Mesendoderm (in vitro differentiated cells): ENCODE measurements at places on chromosomes 7 and 10.
A peak's percentile ranks its signal among the peaks of the same experiment; 100 is the strongest.

DNA sequence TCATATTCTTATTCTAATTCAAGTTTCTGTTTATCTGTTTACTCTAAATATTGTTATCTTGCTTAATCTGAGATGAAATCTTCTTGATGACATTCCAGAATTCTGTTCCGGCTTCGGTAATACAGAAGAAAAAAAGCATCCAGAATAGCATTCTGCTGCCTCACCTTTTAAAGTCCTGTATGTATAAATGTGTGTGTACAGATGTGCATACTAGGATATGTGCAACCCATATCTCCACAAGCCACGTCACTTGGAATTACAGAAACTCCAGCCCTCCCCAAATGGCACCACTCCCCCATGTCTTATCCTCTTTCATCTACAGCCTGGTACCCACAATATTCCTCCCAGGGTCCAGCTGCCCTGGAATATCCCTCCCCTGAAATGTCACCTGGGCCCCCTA lies 27.9 kb upstream of the USP6NL start:
- no peak for DNase-seq

DNA sequence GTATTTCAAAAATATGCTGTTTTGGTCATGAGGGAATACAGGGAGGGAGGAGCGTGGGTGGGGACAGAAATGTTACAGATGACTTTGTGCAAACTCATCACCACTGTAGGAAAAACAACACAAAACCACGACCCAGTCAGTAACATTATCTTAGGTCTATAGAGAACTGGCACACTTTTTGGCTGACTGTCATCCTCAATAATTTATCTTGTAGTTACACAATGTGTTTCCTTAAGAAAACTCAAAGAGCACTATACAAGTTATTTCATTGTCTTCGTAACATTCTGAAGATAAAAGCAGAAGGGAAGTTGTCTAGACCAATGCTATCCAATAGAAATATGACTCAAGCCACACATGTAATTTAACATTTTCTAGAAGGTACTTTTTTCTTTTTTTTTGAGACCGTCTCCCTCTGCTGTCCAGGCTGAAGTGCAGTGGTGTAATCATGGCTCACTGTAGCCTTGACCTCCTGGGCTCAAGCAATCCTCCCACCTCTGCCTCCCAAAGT lies 16.9 kb upstream of the CDK14 start:
- DNase-seq: peak; percentile 25

DNA sequence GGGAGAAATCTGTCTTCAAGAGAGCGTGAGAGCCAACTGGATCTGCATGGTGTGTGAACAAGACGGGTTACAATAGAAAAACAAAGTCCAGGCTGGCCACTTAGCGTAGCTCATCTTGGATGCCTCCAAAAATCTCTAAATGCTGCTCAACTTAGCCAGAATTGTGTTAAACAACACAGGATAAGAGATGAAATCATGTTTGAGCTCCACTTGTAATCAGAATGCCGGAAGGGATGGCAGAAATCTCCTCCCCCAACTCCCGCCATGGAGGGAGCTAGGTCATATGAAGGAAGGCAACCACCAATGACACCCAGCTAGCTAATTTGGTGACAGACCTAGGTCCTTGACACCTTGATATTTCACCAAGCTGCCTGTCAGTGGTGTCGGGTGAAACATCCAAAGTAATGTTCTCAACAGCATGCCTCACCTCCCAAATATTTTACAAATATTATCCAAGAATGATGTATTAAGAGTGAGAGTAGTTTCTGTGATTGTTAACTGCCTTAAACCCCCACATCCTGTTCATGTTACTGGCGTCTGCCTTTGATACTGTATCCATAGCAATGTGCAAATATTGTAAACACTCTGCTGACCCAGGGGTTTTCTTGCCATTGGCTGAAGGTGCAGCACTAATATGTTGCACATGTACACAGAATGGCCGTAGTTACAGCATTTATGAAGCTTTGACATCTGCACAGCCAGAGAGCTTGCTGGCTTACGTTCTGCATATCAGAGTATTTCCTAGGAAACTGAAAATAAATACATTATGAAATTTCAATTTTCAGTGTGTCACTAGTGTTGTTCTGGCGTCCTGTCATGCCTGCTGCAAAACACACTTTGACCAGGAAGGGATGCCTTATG lies 25.8 kb downstream of the TMEM254 start:
- peak; percentile 25 for DNase-seq

DNA sequence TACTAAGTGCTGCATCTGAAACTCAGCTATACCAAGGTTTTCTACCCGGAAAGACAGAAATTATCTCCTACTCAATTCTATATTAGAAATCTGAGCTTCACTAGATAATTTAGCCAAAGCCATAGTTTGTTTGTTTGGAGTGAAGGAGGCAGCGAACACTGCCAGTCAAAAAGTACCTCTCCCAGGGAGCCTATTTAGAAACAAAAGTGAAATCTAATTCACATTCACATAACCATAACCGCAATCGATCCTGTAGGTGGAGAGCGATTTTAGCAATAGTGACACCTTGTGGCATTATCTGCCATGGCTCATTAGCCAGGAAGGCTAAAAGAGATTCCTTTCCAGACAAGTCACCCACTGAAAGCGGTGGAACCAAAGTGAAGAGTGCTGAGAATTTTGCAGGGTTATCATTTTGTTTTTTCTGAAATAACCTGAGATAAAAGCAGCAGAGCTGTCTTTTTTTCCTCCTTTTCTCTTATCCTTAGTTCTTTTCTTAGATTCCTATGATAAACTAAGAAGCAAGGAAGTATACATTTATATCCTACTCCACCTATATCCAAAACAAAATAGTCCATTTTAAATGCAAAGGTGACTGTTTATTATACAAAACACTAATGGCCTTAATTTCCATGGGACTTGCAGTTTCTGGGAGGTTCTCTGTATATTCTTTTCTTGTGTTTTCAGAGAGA lies 83.7 kb upstream of the BET1 start:
- DNase-seq: peak; percentile 82

GRCh38 chr7:84085998-84086397 lies 108.6 kb downstream of the SEMA3A start:
- no peak for DNase-seq

- DNase-seq: no peak
Observed at GRCh38 chr10:50561816-50562215, 61.9 kb downstream of the SGMS1 start.

GRCh38 chr7:6479067-6479466 lies 31.3 kb upstream of the DAGLB start:
- DNase-seq: no peak

DNA sequence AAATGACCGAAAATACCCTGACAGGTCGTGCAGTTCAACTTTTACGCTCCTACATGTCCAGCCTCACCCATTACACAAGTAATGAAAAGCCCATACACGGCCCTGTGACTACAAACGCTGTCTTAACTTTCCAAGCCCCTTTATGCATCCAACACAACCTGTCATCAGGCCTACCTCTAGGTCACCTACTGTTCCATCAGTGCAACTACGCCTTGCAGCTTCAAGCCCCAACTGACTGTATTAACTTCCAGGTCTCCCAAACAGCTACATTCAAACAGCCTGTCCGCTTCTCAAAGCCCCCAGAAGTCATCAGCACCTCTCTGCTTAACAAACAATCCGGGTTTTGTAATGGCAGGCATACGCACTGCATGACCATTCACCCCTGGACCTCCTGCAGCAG lies 19.2 kb downstream of the ZNF107 start:
- peak; percentile 7 for DNase-seq

GRCh38 chr7:144534196-144534595 lies 130.7 kb upstream of the NOBOX start:
- no peak for DNase-seq

GRCh38 chr10:15236340-15236739 lies 67.8 kb upstream of the NMT2 start:
- no peak for DNase-seq

GRCh38 chr7:90111-91063 lies 102.0 kb upstream of the FAM20C start:
- DNase-seq: no peak

GRCh38 chr10:127415901-127416581 lies 133.1 kb upstream of the NPS start:
- DNase-seq: no peak

DNA sequence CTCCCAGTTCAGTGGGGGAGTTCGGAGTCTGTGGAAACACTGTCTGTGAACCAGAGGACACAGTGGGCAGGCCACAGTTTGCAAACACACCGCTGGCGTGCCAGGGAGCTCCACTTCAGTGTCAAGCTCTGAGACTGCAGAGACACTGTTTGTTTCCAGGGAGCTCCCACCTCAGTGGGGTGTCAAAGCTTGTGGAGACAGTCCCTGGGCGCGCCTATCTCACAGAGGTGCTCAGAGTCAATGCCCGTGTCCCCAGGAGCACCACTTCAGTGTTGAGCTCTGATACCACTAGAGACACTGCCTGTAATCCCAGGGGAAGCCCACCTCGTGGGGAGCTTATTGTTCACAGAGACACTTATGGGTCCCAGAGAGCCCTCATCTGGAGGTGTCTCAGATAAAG lies 4.3 kb downstream of the MYO1G start:
- no peak for DNase-seq

GRCh38 chr7:157683747-157684156 lies 346.9 kb downstream of the DNAJB6 start:
- no peak for DNase-seq

DNA sequence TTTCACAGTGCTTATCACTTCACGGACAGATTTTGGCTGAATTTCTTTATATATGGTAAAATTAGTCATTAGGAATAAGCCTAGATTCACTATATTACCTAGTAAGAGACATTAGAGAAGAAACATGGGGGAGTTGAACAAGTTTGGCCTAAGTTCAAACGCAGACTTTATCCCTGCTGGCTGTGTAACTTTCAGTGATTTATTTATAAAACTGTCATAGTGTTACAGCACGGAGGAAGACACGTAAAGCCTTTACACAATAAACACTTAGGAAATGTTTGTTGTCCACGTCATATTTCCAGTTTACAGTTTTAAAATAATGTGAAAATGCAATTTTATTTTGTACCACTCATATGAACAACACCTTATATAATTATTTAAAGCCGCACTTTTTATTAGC lies 661.5 kb downstream of the MAGI2 start:
- DNase-seq: no peak

DNA sequence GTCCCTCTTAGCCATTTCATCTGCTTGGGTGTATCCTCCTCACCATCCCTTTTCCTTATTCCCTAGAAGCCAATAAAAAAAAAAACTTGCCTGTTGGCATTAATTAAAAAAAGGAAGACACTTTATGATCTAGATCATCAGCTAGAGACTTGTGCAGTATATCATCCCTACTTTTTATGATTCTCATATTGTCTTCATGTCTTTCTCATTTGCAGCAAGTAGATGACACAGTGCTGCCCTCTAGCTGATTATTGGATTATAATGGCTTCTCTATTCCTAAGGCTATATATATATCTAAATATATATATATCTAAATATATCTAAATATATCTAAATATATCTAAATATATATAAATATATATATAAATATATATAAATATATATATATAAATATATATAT lies 272.4 kb upstream of the LRGUK start:
- DNase-seq: peak; percentile 34

DNA sequence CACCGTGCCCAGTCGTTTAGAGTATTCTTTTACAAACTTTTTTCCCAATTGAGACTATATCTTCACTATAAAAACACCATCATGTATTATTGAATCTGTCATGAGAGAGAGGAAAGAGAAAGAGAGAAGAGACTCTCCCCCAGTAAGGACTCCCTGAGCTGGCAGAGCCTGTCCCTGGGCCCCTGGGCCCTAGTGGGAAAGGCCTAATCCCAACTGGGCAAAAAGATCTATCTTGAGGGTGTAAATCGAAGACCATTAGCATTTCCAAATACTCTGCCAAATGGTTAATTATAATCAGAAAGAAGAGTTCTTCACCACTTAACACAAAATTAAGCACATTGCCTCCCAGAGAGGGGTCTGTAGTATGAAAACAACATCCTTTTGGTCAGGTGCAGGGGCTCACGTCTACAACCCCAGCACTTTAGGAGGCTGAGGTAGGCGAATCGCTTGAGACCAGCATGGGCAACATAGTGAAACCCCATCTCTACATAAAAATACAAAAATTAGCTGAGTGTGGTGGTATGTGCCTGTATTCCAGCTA lies 108.2 kb downstream of the SKIDA1 start:
- DNase-seq: no peak

DNA sequence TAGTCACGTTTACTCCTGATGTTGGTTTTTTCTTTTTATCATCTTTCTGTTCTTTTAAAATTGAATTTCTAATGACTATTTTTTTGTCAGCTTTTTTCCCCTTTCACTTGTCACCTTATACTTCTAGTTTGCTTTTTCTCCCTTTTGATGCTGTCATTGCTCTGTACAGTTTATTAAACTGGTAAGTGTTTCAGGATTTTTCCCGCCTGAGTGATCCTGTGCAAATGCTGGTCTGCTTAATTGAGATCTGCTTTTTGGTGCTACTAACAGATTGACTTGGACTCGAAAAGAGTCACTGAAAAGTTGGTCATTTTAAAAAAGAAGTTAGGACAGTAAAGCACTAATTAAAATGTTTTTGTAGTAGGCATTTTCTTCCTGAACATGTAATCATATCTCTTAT lies 95.2 kb downstream of the PHTF2 start:
- no peak for DNase-seq

DNA sequence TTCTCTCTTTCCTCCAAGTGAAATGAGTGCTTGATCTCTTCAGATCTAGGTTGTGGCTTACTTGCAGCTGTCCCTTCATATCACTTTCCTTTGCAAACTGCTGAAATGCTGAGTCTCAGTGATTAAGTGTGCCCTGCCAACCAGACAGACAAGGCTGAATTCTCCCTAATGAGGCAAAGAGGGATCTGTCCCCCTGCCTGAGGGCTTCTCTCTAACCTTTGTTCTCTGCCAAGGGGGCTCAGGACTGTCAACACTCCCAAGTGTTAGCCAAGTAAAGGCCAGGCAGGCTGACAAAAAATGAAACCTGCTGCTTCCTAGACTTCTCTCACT lies at the start of gene MSS51:
MSS51 (minus strand) TSS at position 24 of the 330 bp plus-strand sequence. CDS start 5,277 bp downstream, outside the sequence.
- DNase-seq: peak; percentile 34

GRCh38 chr7:37376386-37376785 lies 72.3 kb downstream of the ELMO1 start:
- DNase-seq: peak; percentile 54

- no peak for DNase-seq
Observed at GRCh38 chr7:6398943-6399342, 48.8 kb downstream of the DAGLB start.

GRCh38 chr10:73493781-73494180 lies 2.0 kb downstream of the PPP3CB start:
- no peak for DNase-seq

GRCh38 chr10:97154781-97155180 lies 31.0 kb downstream of the SLIT1 start:
- DNase-seq: no peak

DNA sequence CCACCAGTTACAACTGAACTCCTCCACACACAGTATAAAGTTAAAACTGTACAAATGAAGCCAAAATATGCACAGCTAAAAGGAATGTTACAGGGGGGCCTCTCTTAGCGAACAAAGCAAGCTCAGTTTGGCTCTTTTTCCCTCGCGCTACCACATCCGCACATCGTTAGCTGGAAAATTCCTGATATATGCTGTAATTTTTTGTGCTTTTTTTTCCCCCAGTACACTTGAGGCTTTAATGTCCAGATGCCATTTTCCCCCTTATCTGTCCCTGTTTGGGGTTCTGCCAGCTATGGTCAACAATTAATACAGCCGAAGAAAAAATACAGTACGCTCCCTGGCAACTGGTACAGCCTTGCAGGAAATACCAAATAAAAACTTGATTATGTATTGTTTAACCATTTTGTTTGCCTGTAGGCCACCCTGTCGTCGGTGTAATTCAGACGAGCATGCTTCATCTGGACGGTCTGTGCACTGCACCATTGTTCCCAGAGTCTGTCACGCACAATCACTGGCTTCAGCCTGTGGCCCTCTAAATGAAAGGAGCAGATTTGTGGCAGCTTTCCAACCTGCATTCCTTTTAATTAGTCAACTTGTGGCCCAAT lies 108.1 kb upstream of the FAM133B start:
- DNase-seq: no peak
